ENCODE measurements at places on chromosomes 3 and 15.

- DNase-seq: peak; percentile 12
These were observed 77.2 kb upstream of the TPRG1 start for GRCh38 chr3:189094539-189094938.

- no peak for DNase-seq
These were observed 19.9 kb upstream of the TATDN2 start for GRCh38 chr3:10228248-10228950.

GRCh38 chr3:134282659-134283047 is 32.0 kb upstream of the RYK start:
- DNase-seq: no peak

GRCh38 chr3:19173945-19174344 is 25.6 kb downstream of the KCNH8 start:
- no peak for DNase-seq

- no peak for DNase-seq
These were observed 397.3 kb upstream of the PROK2 start for GRCh38 chr3:72182206-72182605.

DNA sequence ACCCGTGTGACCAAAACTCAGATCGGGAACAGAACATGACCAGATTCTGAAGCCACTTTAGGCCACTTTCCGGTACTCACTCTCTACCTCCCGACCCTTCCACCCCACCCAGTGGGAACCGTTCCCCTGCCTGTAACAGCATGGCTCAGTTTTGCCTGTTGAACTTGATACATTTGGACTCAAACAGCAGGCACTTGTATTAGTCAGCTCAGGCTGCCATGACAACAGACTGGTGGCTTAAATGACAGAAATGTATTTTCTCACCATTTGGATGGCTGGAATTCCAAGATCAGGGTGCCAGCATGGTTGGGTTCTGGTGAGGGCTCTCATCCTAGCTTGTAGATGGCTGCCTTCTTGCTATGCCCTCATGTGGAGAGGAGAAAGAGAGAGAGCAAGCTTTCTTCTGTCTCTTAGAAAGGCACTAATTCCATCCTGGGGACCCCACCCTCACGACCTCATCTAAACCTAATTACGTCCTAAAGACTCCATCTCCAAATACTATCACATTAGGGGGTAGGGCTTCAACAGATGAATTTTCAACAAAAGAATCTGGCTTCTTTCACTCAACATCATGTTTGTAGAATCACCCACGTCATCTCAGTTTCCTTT is 9.3 kb upstream of the SSUH2 start:
- no peak for DNase-seq

GRCh38 chr15:39807791-39808190 is 25.1 kb upstream of the FSIP1 start:
- no peak for DNase-seq

DNA sequence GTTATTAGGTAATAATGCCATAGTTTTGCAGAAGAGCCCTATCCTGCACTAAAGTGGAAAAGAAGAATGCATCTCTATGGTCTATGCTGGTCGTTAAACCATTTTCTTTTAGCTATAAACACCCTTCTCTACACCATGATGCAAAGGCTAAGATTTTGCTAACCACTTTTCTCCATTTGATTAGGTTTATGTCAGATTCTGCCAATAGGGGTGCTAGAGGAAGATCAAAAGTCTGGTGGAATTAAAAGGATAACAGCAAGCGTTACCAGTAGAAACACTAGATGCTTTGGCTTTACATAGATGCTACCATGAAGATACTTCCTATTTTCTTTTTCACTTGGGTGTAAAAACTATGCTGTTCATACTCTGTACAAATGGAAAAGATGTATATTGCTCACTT is 669.8 kb upstream of the ARPP21 start:
- DNase-seq: no peak

DNA sequence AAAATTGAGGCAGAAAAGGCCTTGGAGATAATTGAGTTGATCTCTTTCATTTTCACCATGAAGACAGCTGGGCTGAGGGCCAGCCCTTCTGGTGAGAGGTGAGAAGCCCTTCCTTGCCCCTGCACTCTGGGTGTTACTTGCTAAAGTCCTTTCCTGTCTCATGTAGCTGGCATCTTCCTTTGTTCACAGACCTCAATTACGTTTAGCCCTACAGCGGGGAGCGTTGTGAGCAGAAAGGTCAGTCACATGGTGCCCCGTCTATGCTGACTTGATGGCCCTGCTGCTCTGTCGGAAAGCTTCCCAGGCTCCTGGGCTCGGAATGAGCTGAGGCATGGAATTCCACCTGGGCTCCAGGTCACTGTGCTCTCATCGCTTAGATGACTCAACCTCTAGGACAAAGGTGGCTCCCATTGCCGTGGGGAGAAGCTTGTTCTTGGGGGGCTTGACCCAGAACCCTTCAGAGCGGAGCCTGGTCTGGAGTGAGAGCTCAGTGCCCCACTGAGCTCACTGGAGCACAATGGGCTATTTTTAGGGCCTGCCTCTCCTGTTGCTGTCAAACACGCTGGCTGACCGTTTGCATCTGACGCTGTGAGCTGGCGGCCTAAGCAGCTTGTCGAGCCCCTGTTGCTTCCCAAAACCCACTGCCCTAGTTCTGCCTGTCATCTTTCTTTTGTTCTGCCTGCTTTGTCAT is 47.0 kb downstream of the RPLP1 start:
- DNase-seq: no peak

- no peak for DNase-seq
These were observed 27.6 kb downstream of the MEX3B start for GRCh38 chr15:82018201-82018600.

- no peak for DNase-seq
These were observed 4.0 kb downstream of the B2M start for GRCh38 chr15:44715142-44715796.

DNA sequence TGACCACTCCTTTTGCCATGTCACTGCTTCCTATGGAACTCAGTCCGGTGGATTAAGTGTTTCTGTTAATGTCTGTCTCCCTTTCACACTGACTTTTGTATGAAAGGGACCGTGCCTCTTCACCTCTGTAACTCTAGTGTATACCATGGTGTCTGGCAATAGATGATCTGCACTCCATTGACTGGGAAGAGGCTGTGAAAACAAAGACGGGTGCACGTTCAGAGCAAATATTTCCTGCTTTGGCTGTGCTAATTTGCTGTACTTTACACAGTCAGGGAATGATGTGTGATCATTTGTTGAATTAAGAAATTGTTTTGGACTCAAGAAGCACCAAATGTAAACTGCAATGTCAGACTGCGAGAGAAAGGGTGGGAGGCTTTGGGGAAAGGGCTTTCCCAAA is 315.2 kb downstream of the RORA start:
- no peak for DNase-seq

- DNase-seq: no peak
These were observed 40.7 kb upstream of the RSL24D1 start for GRCh38 chr15:55237219-55238130.

GRCh38 chr15:90818251-90819210 is 49.9 kb upstream of the FURIN start:
- no peak for DNase-seq

- no peak for DNase-seq
These were observed 172.6 kb upstream of the UMPS start for GRCh38 chr3:124557433-124558232.

DNA sequence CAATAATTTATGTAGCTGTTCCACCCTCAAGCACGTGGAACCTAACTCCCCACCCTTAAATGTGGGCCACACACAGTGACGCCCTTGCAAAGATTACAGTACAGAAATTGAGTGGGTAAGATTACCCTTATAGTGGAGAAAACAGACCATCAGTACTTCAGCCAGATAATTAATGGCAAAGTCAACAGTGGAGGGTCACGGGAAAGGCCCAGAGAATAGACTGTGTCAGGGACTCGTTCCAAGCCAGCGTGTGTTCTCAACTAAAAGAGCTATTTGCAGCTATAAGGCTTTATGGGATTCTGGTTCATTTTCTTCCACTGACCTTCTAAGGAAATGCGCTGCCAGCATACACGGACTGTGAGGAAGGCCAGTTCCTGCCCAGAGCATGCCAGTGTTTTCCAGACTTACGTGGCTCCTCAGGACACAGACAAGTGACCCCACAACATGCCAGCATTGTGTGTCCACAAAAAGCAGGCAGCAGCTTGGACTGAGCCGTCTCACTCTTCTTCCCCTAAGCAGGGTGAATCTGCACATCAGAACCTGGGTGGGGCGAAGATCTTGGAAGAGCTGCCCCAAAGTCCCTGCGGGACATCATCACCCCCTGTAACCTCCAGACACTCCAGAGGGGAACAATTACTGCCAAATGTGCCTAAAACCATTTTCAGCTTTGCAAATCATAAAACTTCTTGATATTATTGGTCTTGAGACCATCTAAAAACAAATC is 428.5 kb downstream of the OCA2 start:
- no peak for DNase-seq

DNA sequence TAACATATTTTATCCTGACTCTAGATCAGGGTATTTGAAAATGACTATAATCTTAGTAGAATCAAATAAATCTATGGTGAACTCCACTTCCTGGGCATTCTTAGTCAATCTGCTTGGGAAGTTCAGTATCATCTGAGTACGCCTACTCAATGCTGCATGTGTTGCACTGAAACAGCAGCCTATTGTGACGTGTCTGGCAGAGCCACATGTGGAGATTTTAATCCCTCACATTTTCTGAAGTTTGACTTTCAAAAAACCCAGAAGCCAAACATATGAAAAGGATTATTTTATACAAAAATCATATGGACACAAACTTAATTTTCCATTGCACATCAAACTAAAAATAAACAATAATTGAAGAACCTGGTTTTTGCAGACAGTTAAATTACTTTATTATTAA is 798.3 kb downstream of the ROBO1 start:
- no peak for DNase-seq

GRCh38 chr3:153734777-153735551 is 386.2 kb upstream of the ARHGEF26 start:
- DNase-seq: no peak

DNA sequence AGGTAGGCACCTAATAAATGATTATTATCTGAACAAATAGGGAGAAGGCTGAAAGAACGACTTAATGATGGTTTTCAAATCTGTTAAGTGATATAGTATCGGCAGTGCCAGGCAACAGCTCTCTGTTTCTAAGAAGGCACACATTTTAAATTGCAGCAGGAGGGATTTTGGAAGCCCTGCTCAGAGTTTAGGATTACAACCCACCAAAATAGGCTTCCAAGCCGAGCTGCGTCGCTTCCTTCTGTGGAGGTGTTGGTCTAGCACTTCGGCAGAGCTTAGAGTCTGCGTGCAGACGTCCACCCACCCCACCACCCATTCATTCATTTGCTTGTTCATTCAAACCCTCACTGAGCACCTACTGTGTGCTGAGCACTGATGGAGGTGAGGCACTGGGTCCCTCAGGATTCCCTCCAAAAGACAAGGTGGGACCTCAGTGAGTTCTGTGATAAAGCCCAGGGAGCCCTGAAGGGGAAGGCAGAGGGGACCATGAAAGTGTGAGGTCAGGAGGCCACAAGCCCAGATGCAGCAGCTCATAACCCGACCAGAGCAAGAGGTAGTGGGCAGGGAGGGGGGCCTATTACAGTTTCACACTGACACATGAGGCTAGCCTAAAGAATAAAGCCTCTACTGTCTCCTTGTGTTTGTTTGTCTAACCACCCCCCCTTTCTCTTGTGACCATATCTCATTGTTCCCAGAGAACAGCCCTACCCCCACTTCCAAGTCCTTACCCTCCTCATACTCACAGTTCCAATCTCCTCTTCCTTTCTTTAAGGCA is 8.9 kb downstream of the ADCY5 start:
- no peak for DNase-seq

DNA sequence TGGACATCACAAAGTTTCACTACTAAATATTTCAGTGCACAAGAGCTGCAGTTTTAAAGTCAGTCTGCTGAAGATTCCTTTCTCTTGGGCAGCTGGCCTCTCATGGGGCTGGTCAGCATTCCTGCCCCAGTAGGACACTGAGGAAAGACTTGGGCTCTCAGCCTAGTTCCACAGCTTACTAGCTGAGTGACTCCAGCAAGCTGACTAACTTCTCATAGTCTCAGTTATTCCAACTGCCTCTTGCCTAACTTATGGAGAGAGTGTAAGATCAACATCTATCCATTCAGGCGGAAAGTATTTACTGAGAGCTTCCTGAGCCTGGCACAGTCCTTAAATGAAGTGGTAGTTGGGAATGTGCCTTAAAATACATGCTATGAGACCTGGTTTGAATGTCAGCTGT is 27.0 kb downstream of the TM4SF4 start:
- DNase-seq: no peak

- DNase-seq: no peak
These were observed 44.8 kb upstream of the TLE3 start for GRCh38 chr15:70142322-70143191.

DNA sequence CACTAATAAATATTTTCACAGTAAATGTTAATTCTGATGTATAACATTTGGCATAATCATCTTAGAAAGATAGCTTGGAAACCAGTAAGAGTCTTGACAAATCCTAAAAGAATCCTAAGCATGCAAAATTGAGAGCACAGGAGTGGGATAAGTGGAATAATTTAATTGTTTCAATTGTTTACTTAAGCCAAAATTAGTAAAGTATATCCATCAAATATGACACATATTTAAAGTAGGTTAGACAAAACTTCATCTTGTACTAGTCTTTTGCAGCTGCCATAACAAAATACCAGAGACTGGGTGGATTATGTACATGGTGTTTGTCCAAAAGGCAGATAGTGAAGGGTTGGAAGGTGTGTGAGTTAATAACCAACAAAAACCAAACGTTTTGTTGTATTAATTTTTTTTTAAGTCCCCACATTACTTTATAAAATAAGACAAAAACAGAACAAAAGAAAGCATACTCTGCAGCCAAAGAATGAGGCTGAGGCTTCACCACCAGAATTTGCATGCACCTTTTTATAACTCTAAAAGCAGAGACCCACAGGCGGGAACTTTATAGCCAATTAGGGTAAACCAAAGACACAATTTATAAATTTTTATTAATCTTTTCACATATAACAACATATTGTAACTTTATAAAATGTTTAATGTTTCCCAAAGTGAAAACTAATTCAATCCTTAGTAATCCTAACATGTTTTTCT is 41.9 kb upstream of the CD200R1L start:
- no peak for DNase-seq

GRCh38 chr3:58874248-58874741 is 175.5 kb downstream of the CFAP20DC start:
- peak; percentile 31 for DNase-seq

Data from NCI-H510A (cell line).